ENCODE measurements at places on chromosomes 7 and 10. TPM values are rescaled to one million over a fixed set of nuclear protein-coding genes. Genes with fewer than 3 reads are reported as not detected.

The NEUROD6 gene
- not detected for polyA plus RNA-seq

The EEPD1 gene
- polyA plus RNA-seq, result 4.2 TPM

The GIMAP7 gene
- polyA plus RNA-seq, result not detected

The GNAT3 gene
- polyA plus RNA-seq, result not detected

The ADCYAP1R1 gene
- polyA plus RNA-seq, result 8.6 TPM

The C7orf33 gene
- polyA plus RNA-seq, result not detected

The FOXI2 gene
- polyA plus RNA-seq, result not detected

The SFRP4 gene
- polyA plus RNA-seq, result not detected

The LLCFC1 gene
- not detected for polyA plus RNA-seq

The MYO3A gene
- polyA plus RNA-seq, result 3.0 TPM

The EFCAB10 gene
- polyA plus RNA-seq, result not detected

The UNC5B gene
- polyA plus RNA-seq, result 2.0 TPM
